Activated CD4-positive, alpha-beta T cell treated with anti-CD3 and anti-CD28 coated beads, Interleukin-2, amount 10 ng/mL, durations not matched to agents 7 days and 5 days (primary cell): ENCODE measurements at places on chromosomes 11 and 22. TPM values are rescaled to one million over a fixed set of nuclear protein-coding genes. Genes with fewer than 3 reads are reported as not detected.

The KLHDC7B gene
- total RNA-seq: 16.0 TPM

The CCDC90B gene
- 38.5 TPM for total RNA-seq

- H3K4me1 ChIP-seq: no peaks in the 10 kb centered on the region
- no peak for DNase-seq
- peaks cover 21% of the 10 kb centered on the region for H3K27me3 ChIP-seq
- H3K36me3 ChIP-seq: no peaks in the 10 kb centered on the region
- no peak overlapping the region for H3K4me3 ChIP-seq
- no peak overlapping the region for H3K27ac ChIP-seq
These were observed 132.4 kb downstream of the TTC28 start for GRCh38 chr22:28547132-28547842.

- no peak overlapping the region for H3K27ac ChIP-seq
- H3K4me3 ChIP-seq: no peak overlapping the region
- peaks cover 3% of the 10 kb centered on the region for H3K36me3 ChIP-seq
- no peaks in the 10 kb centered on the region for H3K27me3 ChIP-seq
- DNase-seq: no peak
These were observed 141.6 kb downstream of the ELP4 start for GRCh38 chr11:31651208-31651607.
